ENCODE measurements at places on chromosomes 1 and 21. TPM values are rescaled to one million over a fixed set of nuclear protein-coding genes. Genes with fewer than 3 reads are reported as not detected.

ARHGEF11 gene
- total RNA-seq, result 21.8 TPM

GRCh38 chr1:19811206-19811851 is 3.8 kb downstream of the RNF186 start:
- no peak overlapping the region for H3K27ac ChIP-seq
- no peaks in the 10 kb centered on the region for H3K4me1 ChIP-seq
- H3K27me3 ChIP-seq, result no peaks in the 10 kb centered on the region
- no peaks in the 10 kb centered on the region for H3K36me3 ChIP-seq
- H3K4me3 ChIP-seq, result no peak overlapping the region

DNA sequence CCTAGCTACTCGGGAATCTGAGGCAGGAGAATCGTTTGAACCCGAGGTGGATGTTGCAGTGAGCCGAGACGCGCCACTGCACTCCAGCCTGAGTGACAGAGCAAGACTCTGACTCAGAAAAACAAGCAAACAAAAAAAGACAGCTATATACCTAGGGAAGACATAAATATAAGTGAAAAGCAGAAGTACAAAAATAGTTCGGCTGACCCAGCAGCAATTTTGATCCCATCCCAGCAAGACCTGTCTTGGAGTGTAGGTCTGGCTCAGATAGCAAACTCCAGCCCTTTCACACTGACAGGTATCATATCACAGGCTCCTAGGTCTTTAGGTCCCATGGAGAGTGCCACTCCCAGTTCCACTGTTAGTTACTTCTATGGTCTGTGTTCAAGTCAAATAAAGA is 14.6 kb downstream of the MTX1 start:
- H3K27ac ChIP-seq, result no peak overlapping the region
- no peaks in the 10 kb centered on the region for H3K27me3 ChIP-seq
- no peak overlapping the region for H3K4me3 ChIP-seq
- peaks cover 4% of the 10 kb centered on the region for H3K36me3 ChIP-seq
- DNase-seq, result no peak
- peaks cover 43% of the 10 kb centered on the region for H3K4me1 ChIP-seq

DNA sequence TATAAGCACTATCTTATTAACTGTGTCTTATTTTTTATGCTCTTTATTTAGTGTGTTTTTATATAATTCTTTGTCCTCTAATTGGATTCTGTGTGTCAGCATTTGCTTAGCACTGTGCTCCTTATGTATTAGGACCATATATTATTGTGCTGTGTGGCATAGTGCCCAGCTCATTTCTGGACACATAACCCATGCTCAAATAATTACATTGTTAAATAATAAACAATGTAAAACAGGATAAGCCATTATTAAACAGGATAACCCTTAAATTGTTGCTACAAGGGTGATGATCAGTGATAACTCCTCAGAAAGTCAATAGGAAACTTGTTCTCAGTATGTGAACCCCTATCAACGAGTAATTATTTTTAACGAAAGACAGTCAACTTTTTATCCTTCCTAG is 150.4 kb downstream of the ADGRL4 start:
- no peak for DNase-seq
- H3K36me3 ChIP-seq, result no peaks in the 10 kb centered on the region
- H3K4me1 ChIP-seq, result no peaks in the 10 kb centered on the region
- no peak overlapping the region for H3K4me3 ChIP-seq

- no peaks in the 10 kb centered on the region for H3K36me3 ChIP-seq
- no peak overlapping the region for H3K27ac ChIP-seq
- DNase-seq, result no peak
- H3K4me3 ChIP-seq, result no peak overlapping the region
These were observed 152.0 kb downstream of the KIF26B start for GRCh38 chr1:245306628-245307410.

DNA sequence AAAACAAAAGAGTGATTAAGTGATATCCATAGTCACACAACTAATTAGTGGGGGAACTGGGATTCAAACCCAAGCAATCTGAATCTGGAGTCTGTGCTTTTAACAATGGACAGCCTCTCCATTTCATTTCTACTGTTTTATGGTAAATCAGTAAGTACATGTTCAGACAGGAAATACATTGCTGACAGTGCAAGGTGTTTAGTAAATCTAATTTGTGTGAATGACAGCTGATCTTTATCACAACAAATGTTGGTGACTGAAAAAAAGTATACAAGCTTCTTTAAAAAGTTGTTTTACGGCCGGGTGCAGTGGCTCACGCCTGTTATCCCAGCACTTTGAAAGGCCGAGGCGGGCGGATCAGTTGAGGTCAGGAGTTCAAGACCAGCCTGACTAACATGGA is 20.6 kb downstream of the DONSON start:
- no peak overlapping the region for H3K4me3 ChIP-seq
- no peaks in the 10 kb centered on the region for H3K27me3 ChIP-seq

DNA sequence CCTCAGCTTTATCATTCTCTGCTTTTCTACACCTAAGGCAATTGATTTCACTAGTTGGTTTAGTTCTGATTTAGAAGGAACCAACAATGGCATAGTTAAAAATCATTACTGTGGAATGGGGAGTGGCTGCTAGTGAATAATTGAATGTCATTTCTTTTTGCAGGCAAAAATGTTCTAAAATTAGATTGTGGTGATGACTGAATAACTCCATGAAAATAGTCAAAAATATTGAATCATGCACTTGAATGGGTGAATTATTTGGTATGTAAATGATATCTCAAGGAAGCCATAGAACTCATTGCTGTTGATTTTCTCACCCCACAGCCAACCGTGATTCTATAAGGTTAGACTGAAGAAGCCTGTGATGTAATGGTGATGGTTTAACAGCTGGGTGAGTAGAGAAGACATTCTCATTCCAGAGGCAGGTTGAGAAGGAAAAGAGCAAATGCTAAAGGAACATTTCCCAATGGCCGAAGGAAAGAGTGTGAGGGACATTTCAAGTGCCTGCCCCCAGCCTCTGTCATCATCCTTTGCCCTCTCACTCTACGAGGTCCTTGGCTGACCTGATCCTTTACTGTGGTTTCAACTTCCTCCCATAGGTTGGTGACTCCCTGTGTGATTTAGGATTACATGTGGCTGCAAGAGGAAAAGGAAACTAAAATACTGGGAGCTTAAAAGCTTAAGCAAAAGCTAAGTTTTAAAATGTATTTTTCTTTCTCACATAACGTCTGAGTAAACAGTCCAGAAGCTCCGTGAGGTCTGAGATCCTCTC is 12.5 kb downstream of the OVAAL start:
- H3K27me3 ChIP-seq, result no peaks in the 10 kb centered on the region
- H3K36me3 ChIP-seq, result no peaks in the 10 kb centered on the region
- H3K4me1 ChIP-seq, result 0 out of 2 replicates have a peak, but pooled peaks cover 3% of the 10 kb centered on the region
- H3K4me3 ChIP-seq, result no peak overlapping the region
- H3K27ac ChIP-seq, result no peak overlapping the region
- no peak for DNase-seq

GOLT1A gene
- not detected for total RNA-seq

- no peaks in the 10 kb centered on the region for H3K27me3 ChIP-seq
- peaks cover 7% of the 10 kb centered on the region for H3K36me3 ChIP-seq
- no peaks in the 10 kb centered on the region for H3K4me1 ChIP-seq
- H3K27ac ChIP-seq, result no peak overlapping the region
These were observed 71.7 kb downstream of the SNX7 start for GRCh38 chr1:98732985-98733781.

RGS1 gene
- total RNA-seq, result not detected

Data from SJSA1 (cell line).